ENCODE measurements at places on chromosomes 13 and 19. TPM values are rescaled to one million over a fixed set of nuclear protein-coding genes. Genes with fewer than 3 reads are reported as not detected.

DNA sequence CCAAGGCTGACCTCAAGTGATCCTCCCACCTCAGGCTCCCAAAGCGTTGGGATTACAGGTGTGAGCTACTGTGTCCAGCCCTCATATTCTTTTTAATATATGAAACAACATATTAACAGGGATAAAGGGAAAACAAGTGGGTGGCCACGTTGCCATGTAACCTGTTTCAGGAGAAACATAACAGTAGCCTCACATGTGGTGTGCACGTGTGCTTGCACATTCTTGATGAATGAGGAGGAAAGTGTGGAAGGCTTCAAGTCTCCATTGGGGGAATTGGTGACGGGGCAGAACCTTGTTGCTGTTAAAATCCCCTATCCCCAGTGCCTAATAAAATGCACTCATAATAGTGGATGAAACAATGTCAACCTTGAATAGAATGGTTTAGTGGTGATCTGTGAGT, 202.3 kb downstream of the MTUS2 start:
- DNase-seq, result no peak
- H3K4me1 ChIP-seq, result no peaks in the 10 kb centered on the region
- no peak overlapping the region for H3K4me3 ChIP-seq
- H3K36me3 ChIP-seq, result no peaks in the 10 kb centered on the region
- H3K27ac ChIP-seq, result no peak overlapping the region
- no peaks in the 10 kb centered on the region for H3K27me3 ChIP-seq

DNA sequence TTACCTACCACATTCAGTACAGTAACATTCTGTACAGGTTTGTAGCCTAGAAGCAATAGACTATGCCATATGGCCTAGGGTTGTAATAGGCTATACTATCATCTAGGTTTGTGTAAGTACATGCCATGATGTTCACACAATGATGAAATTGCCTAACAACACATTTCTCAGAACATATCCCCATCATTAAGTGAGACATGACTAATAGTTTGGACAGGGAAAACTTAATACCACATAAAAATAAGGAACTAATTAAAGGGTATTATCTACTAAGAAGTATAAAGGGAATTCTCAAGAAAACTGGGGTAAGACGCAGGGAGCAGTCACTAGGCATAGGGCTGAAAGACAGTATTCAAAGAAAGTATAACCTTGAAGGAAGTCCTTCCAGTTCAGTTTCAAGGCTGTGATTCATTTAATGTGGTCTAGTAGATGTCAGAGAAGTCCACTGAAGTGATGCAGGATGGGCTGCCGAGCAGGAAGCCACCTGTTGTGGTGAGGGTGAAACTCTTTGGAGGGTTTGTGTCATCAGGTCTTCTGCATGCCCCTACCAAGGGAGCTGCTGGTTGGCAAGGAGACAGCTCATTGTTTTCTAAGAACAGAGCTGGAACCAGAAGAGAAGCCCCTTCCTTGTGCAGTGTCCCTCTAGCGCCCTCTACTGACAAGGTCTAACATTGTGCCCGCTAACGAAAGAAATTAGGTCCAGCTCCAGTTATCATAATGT, 122.9 kb downstream of the OLFM4 start:
- peak; percentile 60 for DNase-seq
- no peak overlapping the region for H3K27ac ChIP-seq
- H3K4me3 ChIP-seq, result no peak overlapping the region
- H3K36me3 ChIP-seq, result no peaks in the 10 kb centered on the region
- H3K27me3 ChIP-seq, result no peaks in the 10 kb centered on the region

DNA sequence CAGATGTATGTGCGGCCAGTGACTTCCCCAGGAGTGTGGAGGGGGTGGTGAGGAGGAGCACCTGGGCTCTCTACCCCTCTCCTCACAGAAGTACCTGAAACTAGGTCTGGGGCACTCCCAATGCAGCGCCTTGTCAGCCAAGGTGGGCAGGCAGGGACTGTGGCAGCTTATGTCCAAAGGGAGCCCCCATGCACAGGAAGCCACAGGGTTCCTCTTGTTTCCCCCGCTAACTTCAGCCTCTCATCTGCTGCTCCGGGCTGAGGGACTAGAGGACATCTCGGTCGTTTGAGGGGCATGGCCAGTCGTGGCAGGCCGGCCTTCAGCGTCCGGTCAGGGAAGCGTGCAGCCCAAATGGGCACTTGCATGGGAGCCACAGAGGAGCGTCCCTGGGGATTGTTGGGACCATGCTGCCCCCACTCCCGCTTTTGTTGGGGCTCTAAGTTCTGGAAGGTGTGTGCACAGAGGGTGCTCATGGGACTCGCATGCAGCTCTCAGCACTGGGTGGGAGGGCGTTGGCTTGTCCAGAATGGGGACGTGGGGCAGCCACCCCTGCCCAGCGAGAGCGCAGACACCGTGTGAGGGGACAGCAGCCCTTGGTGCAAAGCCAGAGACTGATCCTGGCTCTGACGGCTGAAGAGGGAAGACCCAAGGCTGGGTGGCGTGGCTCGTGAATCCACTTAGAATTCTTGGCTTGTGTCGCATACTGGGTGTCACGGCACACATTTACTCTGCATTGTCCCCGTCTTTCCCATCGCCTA, 16.6 kb upstream of the NPAS1 start:
- peaks cover 5% of the 10 kb centered on the region for H3K36me3 ChIP-seq
- no peak overlapping the region for H3K27ac ChIP-seq
- H3K27me3 ChIP-seq, result peaks cover 10% of the 10 kb centered on the region
- no peaks in the 10 kb centered on the region for H3K4me1 ChIP-seq
- DNase-seq, result no peak

GRCh38 chr13:92719868-92720267, 506.7 kb upstream of the GPC6 start:
- no peak for DNase-seq
- H3K4me3 ChIP-seq, result no peak overlapping the region
- H3K4me1 ChIP-seq, result no peaks in the 10 kb centered on the region
- H3K36me3 ChIP-seq, result no peaks in the 10 kb centered on the region
- no peaks in the 10 kb centered on the region for H3K27me3 ChIP-seq

DNA sequence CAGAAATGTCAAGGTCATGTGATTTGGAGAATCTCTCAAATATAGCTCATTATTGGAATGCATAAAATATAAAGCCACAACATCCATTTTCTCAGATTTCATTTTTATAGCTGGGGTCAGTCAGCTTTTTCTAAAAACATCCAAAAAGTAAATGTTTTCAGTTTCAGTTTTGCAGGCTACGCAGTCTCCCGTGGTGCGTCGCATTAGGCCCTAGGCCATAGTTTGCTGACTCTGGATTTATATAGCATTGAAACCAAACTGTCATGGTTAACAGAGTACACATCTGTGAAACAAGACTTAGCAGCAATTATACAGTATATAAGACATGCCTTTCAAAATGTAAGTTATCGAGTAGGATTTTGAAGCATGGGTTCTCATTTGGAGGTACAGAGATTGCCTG, 140.0 kb downstream of the IRS2 start:
- H3K27ac ChIP-seq, result no peak overlapping the region
- H3K36me3 ChIP-seq, result no peaks in the 10 kb centered on the region
- H3K4me3 ChIP-seq, result no peak overlapping the region
- no peaks in the 10 kb centered on the region for H3K27me3 ChIP-seq

- peak overlapping the region; percentile 64 for H3K4me3 ChIP-seq
- DNase-seq, result no peak
These were observed 1.5 kb downstream of the EPSTI1 start for GRCh38 chr13:42990291-42991232.

GRCh38 chr13:102869948-102870676, 24.3 kb downstream of the ERCC5 start:
- no peak overlapping the region for H3K4me3 ChIP-seq
- no peak for DNase-seq
- H3K27ac ChIP-seq, result no peak overlapping the region
- no peaks in the 10 kb centered on the region for H3K27me3 ChIP-seq
- H3K4me1 ChIP-seq, result no peaks in the 10 kb centered on the region

The ICAM4 gene
- total RNA-seq, result 0.19 TPM

The LGALS7B gene
- not detected for total RNA-seq

The CNN1 gene
- total RNA-seq, result 354 TPM

The ZSCAN5C gene
- total RNA-seq, result not detected

The HIF3A gene
- 7.1 TPM for total RNA-seq

Measured in colonic mucosa (tissue), 4 donors.